ENCODE measurements at places on chromosomes 12 and 14.

GRCh38 chr12:33455096-33455495 is 15.5 kb upstream of the SYT10 start:
- DNase-seq, result no peak

GRCh38 chr12:62843716-62844115 is 91.2 kb downstream of the PPM1H start:
- no peak for DNase-seq

GRCh38 chr14:26935733-26936132 is 337.9 kb upstream of the NOVA1 start:
- DNase-seq, result no peak

DNA sequence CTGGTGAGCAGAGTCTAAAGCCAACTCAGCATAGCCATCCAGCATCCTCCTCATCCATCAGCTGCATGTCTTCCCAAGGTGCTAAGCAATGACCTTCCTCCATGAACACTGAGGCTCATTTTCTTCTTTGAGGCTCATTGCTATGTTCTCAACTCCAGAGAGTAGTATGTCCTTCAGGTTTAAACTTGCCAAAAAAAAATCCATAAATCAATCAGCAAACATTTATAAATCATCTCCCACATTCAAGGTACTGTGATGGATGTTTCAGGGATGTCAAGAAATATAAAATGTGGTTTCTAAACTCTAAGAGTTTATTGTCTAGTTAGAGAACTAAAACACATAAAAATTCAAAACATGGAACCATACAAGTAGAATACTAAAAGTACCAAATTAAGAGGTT is 29.8 kb upstream of the MDM1 start:
- DNase-seq, result no peak

GRCh38 chr12:75390156-75390898 is 562 bp upstream of the GLIPR1L2 start:
- DNase-seq, result no peak

DNA sequence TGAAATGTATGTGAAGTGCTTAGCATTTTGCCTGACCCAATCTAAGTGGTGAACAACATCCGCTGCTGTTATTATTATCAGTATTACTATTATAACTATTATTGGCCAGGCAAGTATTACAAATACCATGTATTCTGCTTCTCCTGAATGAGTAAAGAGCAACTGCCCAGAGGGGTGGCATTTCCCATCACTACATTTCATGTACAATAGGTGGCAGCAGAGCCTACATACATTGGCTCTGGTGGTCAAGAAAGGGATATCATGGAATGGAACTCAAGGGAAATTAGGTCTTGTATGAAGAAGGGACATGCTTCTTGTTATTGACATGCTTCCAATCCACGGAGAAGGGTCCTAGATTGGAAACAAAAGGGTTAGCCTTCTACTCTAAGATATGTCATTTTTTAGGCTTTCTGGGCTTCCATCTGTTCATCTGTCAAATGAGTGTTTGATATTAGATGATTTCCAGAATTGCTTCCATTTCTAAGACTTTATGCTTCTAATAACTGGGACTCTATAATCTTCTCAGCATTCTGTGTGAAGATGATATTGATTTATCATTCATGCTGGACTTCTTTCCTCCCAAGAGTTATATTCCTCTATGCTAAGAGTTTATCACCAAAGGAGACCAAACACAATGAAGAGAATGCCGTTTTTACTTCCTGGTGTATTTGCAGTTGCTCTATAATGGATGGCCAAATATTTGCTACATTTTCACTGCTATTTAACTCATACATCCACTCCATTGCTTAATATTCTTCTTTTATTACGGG is 239.1 kb downstream of the SSPN start:
- peak; percentile 20 for DNase-seq

DNA sequence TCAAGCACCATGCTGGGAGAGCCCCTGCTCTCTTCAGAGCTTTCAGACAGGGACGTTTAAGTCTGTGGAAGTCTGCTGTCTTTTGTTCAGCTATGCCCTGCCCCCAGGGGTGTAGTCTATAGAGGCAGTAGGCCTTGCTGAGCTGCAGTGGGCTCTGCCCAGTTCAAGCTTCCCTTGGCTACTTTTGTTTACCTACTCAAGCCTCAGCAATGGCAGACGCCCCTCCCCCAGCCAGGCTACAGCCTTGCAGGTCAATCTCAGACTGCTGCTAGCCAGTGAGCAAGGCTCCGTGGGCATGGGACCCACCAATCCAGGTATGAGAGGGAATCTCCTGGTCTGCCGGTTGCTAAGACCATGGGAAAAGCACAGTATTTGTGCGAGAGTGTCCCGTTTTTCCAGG is 37.4 kb upstream of the C12orf71 start:
- DNase-seq, result no peak

DNA sequence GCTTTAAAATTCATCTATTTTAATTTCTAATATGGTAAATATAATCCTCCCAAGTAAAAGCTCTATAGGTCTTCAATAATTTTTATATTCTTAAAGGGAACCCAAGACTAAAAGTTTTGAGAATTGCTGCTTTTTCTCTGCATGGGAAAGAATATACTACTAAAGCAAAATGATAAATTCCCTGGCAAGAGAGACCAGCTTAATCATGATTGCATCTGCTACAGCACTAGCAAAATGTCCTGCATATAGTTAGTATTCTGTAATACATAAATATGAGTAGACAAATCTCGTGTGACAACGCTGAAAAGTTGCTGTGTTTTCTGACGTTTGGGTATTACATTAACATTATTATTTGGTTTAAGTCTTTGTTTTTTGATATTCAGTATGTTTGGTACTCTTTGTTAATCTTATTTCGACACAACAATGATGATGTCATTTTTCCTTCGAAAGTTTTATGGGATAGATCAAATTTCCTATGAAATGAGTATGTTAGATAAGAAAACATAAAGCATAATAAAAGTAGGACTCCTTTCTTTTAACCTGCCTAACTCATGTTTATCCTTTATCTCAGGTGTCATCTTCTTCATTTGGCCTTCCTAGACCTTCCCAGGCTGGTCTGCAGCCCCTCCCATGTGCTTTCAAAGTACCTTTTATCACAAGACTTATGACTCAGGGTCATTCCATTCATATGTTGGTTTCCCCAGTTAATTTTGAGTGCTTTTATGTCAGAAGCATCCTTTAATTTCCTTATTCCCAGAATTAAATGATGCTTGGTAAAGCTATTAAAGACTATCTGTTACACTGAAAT is 321.9 kb downstream of the RAD51B start:
- no peak for DNase-seq

DNA sequence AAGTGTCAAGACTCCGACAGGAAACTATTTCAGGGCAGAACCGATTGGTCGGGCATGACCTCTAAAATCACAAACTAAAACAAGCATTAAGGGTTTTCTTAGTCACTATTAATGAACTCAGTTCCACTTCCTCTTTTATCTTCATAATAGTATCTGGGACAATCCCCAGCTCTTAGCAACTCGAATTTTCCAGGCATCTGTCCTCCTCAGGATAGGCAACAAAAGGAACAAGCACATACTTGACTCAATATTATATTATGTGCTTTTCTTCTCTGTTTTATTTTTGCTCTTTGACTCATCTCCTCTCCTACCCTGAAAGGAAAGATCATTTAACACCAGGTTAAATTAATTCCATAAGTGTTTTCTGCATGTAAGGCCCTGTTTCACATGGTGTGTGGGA is 638.3 kb upstream of the TBX3 start:
- no peak for DNase-seq

DNA sequence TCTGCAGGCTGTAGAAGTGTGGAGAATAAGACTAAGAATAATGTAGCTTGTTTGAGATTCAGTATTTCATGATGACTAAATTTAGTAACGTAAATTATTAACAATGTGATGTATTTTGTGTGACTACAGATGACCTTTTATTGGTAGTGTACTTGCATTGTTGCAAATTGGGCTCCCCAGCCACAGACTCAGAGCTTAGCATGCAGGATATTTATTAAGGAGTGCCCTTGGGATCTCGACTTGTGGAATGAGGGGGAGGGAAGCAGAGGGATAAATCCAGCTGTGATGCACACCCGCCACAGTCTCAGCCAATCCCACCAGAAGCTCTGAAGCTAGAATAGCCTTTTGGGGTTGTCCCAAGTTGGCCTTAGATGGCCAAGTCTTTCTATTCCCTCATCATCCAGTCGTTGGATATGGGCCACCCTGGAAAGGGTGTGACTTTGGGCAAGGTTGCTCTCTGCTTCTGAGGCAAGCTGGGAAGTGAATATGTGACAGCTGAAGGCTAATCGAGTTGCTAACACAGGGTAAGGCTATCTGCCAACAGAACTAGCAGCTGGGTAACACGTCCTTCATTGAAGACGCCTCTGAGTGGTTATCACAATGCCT is 42.1 kb upstream of the USP44 start:
- peak; percentile 83 for DNase-seq

DNA sequence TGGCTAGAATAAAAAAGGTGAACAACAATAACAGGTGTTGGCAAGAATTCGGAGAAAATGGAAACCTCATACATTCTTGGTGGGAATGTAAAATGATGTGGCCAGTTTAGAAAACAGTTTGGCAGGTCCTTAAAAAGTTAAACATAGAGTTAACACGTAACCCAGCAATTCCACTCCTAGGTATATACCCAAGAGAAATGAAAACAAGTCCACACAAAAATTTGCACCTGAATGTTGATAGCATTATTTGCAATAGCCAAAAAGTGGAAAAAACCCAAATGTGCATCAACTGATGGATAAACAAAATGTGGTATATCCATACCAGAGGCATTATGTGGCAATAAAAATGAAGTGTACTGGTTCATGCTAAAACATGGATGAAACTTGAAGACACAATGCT is 2.3 kb upstream of the MYO1H start:
- DNase-seq, result no peak

GRCh38 chr14:29262979-29263378 is 496.4 kb downstream of the FOXG1 start:
- no peak for DNase-seq

GRCh38 chr12:4274396-4275015 is 944 bp downstream of the CCND2 start:
- no peak for DNase-seq

GRCh38 chr12:2891240-2892053 is 756 bp downstream of the TULP3 start:
- DNase-seq, result peak; percentile 78

DNA sequence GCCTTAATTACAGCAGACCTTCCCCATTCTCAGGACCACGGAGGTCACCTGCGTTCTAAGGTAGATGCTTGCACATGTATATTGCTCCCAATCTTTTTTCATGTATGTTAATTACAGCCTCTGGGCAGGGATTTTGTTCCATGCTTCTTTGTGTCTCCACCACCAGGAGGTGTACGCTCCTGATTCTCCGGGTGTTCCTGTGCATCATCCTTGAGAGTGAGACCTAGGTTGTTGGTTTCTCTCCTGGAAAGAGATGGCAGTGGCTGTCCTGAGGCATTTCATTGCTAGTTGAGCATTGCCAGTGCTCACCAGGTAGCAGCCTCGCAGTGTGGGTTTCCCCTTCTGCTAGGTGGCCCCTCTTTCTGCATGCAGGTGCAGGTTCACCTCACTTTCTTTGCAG is 52.8 kb downstream of the KCNK13 start:
- DNase-seq, result no peak

DNA sequence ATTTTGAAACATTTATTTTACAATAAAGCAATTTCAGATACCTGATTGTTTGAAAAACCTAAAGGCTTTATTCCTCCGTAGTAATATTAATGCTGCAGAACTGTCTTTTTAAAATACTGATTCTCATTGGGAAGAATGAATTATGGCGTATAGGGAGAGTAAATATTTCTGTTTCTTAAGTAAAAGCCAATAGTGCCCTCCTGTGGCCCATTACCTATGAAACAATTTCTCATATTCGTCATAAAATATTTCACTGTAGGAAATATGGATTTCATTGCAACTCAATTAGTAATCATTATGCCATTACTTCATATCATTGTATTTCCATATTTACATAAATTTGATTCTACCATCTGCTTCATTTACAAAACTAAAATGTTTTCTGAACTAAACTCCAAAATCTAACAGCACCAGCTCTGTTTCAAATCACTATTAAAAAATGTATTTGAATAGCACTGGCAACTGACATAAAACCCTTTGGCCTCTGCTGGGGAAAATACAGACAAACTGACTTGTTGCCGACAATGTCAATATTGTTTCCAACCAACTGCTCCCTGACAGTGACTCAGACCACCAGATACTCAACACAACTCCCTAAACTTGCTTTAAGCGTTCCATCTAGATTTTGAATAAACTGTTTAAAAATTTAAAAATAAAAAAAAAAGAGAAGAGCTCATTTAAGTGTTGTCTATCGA is 290.3 kb downstream of the NAV3 start:
- no peak for DNase-seq

DNA sequence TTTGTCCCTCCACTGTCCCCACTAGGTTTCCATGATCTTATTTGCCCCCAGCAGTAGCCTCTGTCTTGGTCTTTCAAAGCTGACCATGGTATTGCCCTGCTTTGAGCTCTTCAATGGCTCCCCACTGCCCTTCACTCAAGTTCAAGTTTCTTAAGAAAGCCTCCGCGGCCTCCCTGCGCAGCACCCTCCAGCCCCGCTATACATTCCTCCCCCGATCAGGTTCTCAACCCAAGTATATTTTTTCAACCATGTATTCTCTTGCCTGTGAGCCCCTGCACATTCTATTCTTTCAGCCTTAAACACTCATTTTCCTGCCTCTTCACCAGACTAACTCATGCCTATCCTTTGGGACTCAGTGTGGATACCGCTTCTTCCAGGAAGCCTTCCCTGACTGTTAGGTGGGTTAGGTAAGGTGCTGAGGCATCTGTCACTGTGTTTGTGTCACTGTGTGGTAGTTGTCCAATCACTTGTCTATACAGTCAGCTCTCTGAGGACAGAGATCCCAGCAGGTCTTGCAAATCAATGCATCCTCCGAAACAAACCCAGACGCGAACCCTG is 4.3 kb downstream of the FAIM2 start:
- no peak for DNase-seq

GRCh38 chr12:69466867-69467266 is 3.3 kb upstream of the FRS2 start:
- no peak for DNase-seq

GRCh38 chr14:100386121-100386520 is 63.0 kb downstream of the SLC25A47 start:
- no peak for DNase-seq

GRCh38 chr12:63457428-63457827 is 210.9 kb downstream of the DPY19L2 start:
- DNase-seq, result no peak

DNA sequence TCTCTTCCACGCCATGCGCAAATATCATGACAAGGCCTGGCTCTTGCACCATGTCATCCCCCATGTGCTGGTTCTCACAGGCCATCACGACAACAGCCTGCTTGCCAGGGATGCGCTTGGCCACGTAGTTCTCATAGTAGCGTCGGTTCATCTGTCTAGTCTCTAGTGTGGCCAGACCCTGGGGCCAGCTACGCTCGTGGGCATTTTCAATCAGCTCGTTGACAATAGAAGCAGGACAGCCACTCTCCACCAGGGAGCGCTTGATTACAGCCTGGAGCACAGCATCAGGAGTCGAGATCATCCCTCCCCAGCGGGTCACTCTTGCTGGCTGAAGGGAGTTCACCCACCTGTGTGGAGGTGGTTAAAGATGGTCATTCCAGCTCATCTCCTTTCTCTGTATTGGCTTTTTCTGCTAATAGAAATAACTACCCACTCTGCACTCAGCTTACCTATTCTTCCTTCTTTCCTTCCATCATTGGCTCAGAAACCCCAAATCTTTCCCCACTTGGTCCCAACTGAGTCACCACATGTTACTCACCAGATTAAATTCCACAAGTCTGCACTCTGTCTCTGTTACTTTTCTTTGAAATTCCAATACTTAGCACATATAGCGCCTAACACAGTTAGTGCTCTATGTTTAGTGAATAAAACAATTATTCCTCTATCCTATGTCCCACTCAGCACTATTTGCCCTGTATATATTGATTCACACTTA is 15.1 kb downstream of the RNF41 start:
- peak; percentile 56 for DNase-seq
